Hematopoietic multipotent progenitor cell treated with erythropoietin and hydrocortisone succinate and interleukin-3 and kit ligand, for 6 days (in vitro differentiated cells): ENCODE measurements at places on chromosomes 4 and X.

DNA sequence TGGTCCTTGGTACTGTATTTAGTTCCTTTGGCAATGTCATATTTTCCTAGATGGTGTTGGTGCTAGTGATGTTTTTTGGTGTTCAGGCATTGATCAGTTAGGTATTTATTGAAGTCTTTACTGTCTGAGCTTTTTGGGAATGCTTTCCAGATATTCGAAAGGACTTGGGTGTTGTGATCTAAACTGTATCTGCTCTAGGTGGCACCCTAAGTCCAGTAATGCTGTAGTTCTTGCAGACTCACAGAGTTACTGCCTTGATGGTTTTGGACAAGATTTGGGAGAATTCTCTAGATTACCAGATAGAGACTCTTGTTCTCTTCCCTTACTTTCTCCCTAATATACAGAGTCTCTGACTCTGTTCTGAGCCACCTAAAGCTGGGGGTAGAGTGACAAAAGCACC is 513.6 kb upstream of the PITX2 start:
- no peak for DNase-seq

DNA sequence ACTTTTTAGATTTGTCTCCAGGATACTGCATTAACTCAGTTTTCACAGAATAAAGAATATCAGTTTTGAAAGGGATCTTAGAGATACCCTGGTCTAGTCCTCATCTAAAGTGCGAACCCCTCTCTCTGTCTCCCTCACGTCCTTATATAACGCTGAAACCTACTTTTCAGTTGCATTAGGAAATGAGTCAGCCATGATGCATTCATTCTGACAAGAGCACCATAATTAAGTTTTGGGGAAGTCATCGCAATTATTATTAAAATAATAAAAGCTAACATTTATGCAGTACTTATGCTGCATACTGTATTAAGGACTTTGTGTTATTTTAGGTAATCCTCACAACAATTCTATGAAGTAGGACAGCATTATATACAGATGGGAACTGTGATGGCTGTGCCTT is 116.1 kb downstream of the REELD1 start:
- no peak for DNase-seq

GRCh38 chr4:40833212-40833611 is 83.5 kb downstream of the NSUN7 start:
- no peak for DNase-seq

GRCh38 chrX:5681159-5681558 is 547.5 kb downstream of the NLGN4X start:
- DNase-seq, result peak; percentile 48

DNA sequence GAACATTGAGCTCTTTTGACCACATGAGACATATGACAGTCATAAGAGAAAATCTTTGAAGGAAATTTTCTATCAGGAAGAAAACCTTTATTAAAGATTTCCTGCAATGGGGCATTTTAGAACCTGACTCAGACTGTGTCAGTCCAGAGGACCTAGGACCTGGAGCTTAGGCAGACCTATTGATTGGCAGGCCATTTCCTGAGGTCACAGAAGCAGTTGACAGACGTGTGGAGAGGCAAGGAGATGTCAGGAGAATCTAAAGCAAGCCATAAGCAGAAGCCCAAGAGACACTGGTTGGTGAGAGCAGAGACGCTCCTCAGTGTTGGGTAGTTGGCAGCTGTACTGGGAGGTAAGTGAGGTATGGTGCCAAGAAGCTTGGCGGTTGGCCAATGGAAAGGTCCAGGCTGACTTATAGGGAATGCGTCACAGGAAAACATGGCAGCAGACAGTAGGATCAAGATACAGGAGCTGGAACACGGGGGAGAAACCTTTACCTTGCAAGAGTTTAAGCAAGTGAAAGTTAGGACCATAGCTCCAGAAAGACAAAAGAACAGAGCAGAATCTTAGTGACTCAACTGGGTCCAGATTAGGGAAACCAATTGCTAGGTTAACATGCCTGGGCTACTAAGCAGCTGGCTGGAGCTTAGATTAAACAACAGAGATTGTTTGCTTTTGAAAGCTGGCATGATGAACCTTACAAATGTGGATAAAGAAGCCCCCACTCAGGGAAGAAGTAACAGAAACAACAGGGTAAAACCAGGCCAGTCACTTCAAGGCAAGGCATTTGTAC is 18.6 kb downstream of the PALLD start:
- DNase-seq, result no peak

- no peak for DNase-seq
These were observed 30.2 kb downstream of the NEK1 start for GRCh38 chr4:169582203-169582602.

GRCh38 chrX:14497184-14497666 is 32.1 kb upstream of the GLRA2 start:
- DNase-seq, result peak; percentile 13

DNA sequence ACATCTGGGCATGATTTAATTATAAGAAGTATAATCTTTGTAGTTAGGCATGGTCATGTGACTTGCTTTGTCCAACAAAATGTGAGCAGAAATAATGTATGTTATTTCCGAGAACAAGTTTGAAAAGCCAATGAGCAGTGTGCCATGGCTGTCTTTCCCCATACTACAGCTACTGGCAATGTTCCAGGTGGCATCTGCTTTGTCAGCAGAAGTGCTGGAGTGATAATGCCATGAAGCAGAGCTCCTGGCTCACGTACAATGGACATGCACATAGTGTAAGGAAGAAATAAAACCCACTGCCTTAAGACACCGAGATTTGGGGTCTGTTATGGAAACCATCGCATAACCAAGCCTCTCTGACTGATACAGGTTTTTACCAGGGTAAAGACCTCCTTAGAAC is 212.6 kb upstream of the RASGEF1B start:
- DNase-seq, result peak; percentile 76

GRCh38 chr4:100635899-100636298 is 118.1 kb upstream of the EMCN start:
- DNase-seq, result no peak

DNA sequence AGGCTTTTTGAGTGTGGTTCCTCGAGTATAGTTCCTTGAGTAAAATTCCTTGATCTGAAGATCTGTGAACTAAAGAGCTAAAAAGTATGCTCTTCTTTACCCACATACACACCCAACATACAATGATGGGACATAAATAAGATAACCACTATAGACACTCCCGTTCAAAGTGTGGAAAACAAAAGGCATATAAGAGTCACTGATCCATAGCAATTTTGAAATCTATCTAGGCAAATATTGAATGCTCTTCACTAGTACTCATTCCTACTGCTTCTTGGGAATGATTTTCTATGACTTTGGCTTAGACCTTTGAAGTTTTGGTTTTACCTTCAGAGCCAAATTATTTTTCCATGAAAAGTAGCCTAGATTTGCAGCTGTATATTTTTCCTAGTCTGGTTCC is 26.4 kb downstream of the PITX2 start:
- no peak for DNase-seq

DNA sequence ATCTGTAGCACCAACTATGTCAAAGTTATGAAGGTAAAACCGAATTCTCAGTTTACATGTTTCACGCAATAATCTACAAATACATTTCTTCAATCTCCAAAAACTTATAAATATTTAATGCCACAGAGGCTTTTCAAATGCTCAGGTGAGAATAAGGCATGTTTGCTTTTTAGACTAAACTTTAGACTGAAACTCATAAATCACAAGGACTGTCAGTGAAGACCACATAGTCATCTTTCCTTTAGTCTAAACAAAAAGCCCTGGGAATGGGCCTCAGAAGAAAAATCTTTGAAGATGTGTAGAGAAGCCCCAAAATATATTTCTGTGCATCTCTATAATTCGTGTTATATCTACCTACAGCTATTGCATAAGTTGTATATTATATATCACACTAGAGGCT is 54.5 kb upstream of the DCTD start:
- no peak for DNase-seq

GRCh38 chr4:86755388-86755787 is 93.8 kb downstream of the SLC10A6 start:
- no peak for DNase-seq

DNA sequence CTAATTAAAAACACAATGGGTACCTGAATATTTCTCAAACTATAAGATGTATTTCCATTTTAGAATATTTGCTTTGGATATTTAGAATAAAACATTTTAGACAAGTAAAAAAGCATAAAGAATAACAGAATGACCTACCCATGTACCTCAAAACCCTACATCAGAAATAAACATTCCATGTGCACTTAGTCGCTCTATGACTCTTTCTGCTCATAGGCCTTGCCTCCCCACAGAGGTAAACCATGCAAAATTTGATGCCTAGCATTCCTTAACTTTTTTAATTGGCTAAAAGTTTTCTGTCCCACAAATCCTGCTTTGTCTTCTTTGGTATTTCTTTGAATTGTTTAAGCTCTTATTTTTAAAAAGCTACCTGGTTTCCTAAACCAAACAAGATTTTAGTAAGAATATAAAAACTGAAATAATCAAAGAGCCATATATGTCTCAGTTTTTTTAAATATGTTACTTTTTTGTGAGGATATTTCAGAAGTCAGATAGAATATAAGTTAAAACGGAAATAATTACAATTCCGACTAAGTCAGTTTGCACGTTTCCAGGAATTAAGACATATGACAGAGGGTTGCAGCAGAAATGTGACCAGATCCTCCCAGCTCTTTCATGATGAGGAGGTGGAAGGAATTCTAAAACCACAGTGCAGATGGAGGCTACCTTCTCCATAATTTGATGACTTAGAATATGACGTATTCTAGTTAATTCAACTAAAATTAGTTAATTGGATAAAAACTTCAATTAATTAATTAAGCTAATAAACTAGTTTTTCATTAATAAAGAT is 102.5 kb downstream of the FIP1L1 start:
- no peak for DNase-seq

DNA sequence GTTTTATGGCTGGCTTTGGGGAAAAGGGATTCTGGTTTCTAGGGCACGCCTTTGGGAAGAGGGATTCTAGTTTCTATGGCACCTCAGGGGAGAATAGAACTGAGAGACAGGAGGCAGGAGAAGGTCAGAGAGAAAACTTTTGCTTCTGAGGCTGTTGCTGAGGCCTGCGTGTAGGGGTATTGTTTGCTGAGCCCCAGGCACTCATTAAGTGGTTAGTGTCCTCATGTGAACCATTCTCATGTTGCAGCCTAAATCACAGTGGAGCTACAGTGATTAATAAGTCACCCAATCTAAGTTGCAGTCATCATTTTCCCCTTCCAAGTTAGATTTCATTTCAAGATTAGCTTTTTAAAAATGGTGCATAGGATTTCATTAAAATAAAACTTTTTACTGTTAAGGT is 29.0 kb downstream of the VCX3A start:
- no peak for DNase-seq

DNA sequence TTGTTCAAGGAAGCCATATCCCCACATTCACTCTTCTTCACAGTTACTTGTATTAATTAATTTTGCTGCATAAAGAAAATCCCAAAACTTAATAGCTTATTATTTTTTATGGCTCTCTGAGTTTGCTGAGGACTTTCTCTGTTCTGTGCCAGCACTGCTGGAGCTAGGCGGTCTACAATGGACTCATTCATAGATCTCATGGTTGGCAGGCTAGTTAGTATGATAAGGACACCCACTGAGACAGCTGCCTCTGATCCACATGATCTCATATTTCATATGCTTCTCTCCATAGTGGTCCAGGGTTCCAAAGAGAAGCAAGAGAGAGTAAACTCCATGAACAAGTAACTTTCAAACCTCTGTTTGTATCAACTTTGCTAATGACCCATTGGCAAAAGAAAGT is 170.2 kb downstream of the ADGRA3 start:
- no peak for DNase-seq

- no peak for DNase-seq
These were observed 29.5 kb downstream of the PPP2R3B start for GRCh38 chrX:357035-357692.

DNA sequence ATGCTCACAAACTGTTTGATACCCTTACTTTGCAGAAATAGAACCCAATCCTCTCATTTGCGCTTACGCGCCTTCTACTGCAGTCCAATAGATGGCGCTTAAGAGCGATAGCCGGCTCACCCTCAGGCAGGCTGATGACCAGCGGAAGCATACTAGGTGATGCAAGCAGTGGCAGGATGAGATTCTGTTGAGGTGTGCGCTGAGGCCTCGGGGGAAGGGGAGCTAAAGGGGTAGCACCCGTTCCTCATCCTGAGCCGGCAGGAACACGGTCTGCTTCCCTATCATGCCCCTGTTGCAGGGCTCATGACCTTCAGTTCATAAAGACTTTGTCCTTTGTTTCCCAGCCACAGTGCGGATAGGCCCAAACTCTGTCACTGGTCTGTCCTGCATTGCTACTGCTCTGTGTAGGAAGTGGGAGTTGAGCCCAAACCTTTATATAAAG is 628.9 kb downstream of the TLL1 start:
- peak; percentile 29 for DNase-seq

- DNase-seq, result no peak
These were observed 106.7 kb upstream of the CXorf51A start for GRCh38 chrX:146921204-146921603.

- DNase-seq, result no peak
These were observed 28.8 kb downstream of the RBM47 start for GRCh38 chr4:40600850-40601249.

DNA sequence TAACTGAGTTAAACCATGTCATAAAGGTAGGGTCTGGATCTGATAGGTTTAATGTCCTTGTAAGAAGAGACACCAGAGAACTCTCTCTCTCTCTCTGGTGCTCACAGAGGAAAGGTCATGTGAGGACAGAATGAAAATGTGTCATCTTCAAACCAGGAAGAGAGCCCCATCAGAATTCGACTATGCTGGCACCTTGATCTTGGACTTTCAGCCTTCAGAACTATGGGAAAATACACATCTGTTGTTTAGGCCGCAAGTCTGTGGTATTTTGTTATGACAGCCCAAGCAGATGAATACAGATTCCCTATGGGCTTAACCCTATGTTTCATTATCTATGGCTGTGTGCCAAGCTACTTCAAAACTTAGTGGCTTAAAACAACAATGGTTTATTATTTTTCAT is 105.5 kb upstream of the DDIT4L start:
- no peak for DNase-seq

DNA sequence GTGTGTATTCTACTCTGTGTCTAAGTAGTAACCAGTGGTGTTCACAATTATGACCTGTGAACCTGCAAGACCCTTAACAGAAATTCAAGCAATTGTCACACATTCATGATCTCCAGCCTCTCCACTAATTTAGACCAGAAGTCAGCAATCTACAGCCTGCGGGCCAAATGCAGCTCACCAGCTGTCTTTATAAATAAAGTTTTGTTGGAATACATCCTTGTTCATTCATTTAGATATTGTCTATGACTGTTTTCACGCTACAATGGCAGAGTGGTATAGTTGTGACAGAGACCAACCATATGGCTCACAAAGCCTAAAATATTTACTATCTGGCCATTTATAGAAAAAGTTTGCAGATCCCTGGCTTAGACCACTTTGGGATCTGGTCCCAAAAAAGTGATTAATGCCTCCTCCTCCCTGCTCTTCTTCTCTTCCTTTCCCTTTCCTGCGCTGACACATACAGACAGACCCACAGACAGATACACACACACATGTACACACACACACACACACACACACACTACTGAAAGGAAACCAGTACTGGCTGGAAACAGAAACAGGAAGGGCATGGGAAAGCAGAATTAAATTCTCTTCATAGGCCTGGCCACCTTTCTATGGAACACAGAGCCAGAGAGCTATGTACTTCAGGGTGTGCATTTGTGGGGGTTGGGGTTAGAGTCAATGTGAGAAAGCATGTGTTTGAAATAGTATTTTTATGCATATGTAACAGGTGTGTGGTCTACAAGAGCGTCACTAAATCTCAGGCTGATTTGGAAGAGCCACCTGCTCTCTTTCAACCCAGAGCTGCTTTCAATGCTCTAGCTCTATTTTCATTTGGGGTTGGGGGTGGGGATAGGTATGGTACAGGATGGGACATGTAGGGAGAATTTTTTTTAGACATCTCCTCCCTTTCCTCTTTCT is 49.7 kb upstream of the TMEM164 start:
- no peak for DNase-seq
